ENCODE measurements at places on chromosomes 6 and 20.

DNA sequence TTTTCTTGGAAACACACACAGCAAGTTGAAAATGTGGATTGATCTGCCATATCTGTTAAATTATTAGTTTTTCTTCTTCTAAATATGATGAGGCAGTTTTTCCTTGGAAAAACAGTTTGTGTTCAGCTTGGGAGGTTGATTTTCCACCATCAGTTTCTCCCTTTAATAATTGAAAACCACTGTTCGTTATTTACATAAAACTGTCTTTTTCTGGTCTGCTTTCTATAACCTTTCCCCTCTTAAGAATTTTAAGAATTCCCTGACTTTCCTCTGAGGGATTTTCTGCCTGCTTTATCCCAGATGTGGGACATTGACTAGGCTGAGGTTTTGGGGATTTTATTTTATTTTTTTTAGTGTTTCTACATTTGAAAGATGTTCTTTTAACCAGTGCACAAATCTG, 27.2 kb downstream of the DSE start:
- DNase-seq: no peak

DNA sequence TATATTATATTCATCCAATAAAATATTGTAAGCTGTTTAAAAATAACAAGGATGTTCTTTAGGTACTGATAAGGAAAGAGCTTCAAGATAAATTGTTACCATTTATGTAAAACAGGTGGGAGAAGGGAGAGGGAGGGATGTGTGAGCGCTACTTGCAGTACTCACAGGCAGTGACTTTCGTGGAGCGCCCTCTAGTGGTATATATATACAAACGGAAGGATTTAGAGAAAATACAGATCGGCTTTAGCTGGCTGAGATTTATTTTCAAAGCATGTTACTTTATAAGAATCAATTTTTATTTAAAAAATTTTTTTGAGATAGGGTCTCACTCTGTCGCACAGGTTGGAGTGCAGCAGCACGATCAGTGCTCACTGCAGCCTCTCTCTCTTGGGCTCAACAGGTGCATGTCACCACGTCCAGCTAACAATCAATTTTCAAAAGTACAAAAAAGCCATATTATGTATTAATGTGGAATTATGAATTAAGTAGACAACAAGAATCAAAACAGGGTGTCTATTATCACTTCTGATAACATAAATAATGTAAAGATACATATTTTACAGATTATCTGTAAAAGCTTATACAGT, 3.3 kb upstream of the MOG start:
- DNase-seq: no peak

DNA sequence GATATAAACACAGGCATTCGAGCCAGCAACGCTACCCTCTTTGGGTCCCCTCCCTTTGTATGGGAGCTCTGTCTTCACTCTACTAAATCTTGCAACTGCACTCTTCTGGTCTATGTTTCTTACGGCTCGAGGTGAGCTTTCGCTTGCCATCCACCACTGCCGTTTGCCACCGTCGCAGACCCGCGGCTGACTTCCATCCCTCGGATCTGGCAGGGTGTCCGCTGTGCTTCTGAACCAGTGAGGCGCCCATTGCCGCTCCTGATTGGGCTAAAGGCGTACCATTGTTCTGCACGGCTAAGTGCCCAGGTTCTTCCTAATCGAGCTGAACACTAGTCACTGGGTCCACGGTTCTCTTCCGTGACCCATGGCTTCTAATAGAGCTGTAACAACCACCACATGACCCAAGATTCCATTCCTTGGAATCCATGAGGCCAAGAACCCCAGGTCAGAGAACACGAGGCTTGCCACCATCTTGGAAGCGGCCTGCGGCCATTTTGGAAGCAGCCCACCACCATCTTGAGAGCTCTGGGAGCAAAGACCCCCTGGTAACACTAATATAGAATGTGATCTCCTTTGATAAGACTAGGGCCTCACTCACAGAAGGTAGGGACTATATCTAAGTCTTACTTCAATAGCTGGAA, 973 bp downstream of the UBD start:
- DNase-seq: no peak

GRCh38 chr6:75855052-75855451, 106.0 kb downstream of the MYO6 start:
- no peak for DNase-seq

DNA sequence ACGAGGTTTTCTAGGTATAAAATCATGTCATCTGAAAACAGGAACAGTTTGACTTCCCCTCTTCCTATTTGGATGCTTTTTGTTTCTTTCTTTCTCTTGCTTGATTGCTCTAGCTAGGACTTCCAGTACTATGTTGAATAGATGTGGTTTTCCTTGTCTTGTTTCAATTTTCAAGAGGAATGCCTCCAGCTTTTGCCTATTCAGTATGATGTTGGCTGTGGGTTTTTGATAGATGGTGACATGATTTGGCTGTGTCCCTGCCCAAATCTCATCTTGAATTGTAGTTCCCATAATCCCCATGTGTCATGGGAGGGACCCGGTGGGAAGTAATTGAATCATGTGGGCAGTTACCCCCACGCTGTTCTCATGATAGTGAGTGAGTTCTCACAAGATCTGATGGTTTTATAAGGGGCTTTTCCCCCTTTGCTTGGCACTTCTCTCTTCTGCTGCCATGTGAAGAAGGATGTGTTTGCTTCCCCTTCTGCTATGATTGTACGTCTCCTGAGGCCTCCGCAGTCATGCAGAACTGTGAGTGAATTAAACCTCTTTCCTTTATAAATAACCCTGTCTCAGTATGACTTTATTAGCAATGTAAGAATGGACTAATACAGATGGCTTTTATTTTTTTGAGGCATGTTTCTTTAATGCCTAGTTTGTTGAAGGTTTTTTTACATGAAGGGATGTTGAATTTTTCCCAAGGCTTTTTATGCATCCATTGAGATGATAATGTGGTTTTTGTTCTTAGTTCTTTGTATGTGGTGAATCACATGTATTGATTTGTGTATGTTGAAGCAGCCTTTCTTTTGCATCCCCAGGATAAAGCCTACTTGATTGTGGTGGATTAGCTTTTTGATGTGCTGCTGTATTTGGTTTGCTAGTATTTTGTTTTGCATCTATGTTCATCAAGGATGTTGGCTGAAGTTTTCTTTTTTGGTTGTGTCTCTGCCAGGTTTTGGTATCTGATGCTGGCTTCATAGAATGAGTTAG, 239.1 kb downstream of the THBS2 start:
- no peak for DNase-seq

DNA sequence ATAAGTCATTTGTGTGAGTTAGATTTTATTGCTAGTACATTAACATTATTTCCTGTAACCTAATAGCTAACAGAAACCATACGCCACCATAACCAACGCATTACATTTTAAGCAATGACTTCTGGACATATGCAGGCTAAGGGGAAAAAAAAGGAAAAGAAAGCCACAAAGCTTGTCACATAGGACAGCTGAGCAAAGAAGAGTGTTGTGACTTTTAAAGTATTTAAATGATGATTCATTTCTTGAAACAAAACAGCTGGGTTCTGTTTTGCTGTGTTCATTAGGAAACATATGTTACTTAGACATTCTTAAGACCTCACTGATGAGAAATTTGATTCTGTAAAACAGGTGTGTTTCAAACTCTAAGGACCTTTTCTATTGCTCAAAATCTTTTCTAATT, 171.4 kb downstream of the COL9A1 start:
- DNase-seq: no peak

DNA sequence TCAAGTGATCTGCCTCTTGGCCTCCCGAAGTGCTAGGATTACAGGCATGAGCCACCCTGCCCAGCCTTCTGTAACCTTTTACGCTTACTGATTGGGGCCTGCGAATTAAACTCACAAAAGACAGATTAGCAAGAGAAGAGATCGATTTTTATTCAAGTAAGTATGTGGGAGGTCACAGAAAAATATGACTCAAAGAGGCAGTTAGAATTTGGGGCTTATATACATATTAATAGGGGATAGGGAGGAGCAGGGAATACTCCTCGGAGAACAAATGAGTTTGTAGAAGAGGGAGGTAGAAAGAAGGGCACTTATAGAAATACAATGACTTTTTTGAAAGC, 78.9 kb downstream of the CD24 start:
- DNase-seq: no peak

- no peak for DNase-seq
Observed at GRCh38 chr20:46135856-46136633, 17.9 kb downstream of the CD40 start.

- DNase-seq: no peak
Observed at GRCh38 chr20:40464731-40465208, 224.3 kb downstream of the MAFB start.

- no peak for DNase-seq
Observed at GRCh38 chr6:167988154-167988495, 9.3 kb upstream of the KIF25 start.

DNA sequence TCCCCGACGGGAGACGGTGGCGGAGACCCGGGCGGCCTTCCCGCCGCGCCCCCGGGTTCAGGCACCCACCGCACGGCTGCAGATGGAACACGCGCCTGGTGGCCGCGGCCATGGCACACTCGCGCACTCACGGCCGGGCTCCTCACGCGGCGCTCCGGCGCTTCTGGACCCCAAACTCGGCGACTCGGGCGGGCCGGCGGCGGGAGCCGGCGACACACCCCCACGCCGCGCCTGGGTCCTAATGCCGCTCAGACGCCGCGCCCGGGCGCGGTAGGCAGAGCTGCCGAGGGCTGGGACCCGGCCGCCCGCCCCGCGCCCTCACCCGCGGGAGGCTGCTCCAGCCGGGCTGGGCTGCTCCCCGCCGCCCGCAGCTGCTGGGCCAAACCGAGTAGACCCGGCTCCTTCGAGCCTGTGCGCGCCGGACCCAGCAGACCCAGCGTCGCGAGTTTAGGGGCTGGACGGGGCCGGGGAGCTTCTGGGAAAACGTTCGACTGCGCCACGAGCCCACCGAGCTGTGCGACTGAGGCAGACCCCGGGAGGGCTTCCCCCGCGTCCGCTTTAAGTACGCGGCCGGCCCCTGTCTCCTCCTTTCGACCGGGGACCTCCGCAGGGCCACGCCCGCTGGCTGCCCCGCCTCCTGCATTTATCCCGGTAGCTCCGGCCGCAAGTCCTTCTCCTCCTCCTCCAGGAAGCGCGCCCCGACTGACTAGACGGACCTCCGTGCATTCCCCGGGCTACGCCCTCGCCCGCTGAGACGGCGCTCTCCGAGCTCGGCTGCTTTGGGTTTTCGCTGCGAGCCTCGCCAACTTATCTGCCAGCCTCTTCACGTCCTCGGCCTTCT, at the start of gene SLC4A11:
TSS of gene SLC4A11 (minus strand) at position 165 of the 841 bp plus-strand sequence. CDS start at position 112, 53 bp downstream.
- no peak for DNase-seq

Data from stimulated activated CD4-positive, alpha-beta T cell treated with anti-CD3 and anti-CD28 coated beads, TNF-alpha, amount 100 ng/mL, for 4 hours (primary cell).